ENCODE measurements at places on chromosomes 6 and 20.
A peak's percentile ranks its signal among the peaks of the same experiment; 100 is the strongest.

DNA sequence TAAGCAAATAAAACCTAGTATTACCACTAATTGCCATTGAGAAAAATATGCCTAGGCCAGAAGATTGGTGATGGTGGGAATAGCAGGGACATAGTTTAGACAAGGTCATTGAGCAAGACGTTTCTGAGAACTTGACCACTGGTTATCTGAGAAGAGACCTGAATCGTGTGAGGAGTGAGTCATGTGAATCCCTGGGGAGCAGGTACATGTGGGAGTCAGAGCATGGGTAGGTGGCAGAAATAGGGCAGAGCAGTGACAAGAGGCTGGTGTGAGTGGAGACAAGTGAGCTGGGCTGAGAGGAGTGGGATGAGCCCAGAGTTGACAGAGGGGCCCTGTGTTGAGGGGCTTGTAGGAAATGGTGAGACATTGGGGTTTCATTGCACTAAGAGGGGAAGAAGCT lies 16.4 kb downstream of the MICA start:
- DNase-seq, result no peak

GRCh38 chr6:56616967-56617366 lies 25.7 kb downstream of the DST start:
- no peak for DNase-seq

DNA sequence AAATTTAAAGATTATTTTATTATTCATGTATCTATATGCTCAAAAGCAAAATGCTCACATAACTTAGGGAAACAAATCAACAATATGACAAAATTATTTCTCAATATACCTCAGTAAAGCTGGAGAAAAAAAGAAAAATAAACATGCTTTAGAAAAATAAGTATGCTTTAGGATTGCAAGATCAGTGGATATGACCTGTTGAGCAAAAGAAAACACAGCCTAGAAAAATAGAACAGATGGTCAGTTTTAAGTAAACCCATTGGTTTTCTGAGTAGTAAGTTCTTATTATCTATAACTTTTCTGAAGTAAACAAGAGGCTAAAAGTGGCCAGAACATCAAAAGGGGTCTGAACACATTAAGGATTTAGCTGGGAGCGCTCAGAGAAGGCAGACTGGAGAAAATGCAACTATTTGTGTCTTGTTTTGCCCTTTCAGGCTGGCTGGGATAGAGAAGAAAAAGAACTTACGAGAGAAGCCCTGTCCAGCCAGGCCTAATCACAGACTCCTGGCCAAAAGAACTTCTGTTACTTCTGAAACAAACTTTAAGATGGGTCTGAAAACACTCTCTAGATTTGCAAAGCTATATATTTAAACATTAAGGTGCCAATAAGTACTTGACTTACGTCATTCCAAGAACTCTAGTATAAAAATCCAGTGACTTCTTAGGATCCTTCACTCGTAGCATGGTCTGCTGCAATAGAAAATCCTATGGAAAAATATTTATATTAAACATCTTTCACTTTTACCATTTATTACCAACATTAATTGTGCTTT lies 16.5 kb downstream of the GLO1 start:
- DNase-seq, result no peak

GRCh38 chr6:142846459-142846831 lies 98.5 kb downstream of the HIVEP2 start:
- DNase-seq, result no peak

GRCh38 chr20:62059401-62059800 lies 6.3 kb downstream of the TAF4 start:
- DNase-seq, result no peak

DNA sequence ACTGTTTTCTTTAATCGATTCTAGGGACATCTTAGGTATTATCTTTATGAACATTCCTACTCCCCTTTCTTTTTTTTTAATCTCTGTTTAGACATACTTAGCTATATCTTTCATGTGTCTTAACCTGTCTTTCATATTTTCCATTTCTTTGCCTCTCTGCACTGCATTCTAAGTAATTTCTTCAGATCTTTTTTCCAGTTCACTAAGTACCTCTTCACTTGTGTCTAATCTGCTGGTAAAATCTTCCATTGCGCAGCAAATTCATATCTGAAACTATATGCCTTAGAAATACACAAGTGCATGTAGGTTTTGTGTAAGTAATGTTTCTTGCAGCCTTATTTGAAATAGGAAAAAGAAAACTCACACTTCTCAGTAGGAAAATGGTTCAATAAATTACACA lies 165.4 kb upstream of the BTBD3 start:
- DNase-seq, result no peak

GRCh38 chr6:138001750-138002349 lies 105.4 kb downstream of the PERP start:
- peak; percentile 54 for DNase-seq

DNA sequence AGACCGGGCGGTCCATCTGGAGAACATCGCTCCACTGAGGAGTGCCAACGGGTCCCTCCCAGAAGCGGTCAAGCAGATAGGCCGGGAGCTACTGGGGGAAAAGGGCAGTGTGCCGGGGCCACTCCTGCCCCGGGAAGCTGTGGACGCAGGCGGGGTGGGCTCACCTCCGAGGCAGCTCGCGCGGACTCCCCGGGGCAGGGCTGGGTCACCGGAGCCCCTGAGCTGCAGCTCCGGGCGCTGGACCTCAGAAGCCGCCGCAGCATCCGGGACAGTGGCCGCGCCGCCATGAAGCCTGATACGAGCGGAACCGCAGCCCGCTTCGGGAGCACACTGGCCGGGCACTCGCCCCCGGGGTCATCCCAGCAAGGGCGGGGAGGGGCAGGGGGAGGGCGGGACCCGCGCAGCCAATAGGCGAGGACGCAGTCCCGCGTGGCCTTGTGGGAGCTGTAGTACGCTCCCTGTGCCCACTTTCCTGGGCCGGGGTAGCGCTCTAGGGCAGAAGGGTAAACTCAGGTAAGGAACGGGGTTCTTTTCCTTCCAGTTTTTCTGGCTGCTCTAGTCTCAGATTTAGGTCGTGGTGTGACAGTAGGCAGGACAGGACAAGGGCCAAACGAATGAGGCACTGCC lies at the start of gene MOCS1:
Gene MOCS1, minus strand, starts transcription at position 332 of the 627 bp plus-strand sequence. Its CDS starts 45 bp downstream, at position 287.
- DNase-seq, result peak; percentile 19

DNA sequence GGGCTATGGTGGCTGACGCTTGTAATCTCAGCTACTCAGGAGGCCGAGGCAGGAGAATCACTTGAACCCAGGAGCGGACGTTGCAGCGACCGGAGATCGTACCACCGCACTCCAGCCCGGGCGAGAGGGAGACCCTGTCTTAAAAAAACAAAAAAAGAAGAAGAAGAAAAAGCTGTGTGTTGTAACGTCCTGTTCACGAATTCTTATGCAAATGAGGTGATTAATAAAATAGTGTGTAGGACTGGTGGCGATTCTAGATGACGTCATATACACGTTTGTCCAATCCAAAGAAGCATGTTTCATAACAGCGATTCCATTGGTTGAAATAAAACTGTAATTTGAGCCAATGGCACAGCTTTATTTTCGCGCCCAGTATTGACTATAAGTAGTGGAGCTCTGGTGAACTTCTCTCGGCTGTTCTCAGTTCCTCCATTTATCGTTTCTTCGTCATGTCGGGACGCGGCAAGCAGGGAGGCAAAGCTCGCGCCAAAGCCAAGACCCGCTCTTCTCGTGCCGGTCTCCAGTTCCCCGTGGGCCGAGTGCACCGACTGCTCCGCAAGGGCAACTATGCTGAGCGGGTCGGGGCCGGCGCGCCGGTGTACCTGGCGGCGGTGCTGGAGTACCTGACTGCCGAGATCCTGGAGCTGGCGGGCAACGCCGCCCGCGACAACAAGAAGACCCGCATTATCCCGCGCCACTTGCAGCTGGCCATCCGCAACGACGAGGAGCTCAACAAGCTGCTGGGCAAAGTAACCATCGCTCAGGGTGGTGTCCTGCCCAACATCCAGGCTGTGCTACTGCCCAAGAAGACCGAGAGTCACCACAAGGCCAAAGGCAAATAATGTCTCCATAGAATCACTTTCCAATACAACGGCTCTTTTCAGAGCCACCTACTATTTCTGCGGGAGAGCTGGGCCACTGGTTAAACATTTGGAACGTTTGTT lies 47.0 kb downstream of the OR2B2 start:
- peak; percentile 86 for DNase-seq
